ENCODE measurements at places on chromosomes 12 and 14.

DNA sequence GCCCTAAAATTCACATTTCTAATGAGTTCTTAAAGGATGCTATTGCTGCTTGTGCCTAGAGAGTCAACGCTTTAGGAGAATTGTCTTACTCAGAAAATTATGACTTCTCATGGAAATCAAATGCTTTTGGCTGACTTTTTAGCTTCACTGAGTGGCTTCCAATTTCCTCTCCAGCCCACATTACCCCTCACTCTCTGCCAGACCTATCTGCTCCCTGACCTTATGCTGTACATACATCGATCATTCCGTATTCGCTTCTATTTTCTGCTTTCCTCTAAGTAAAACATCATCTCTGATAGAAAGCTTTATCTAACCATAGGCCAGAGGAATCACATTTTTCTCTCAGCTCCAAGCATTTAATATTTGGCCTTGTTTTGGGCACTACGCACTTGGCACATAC, 12.5 kb upstream of the SMCO3 start:
- H3K4me1 ChIP-seq, result no peaks in the 10 kb centered on the region
- H3K4me3 ChIP-seq, result no peak overlapping the region
- H3K36me3 ChIP-seq, result no peaks in the 10 kb centered on the region
- no peaks in the 10 kb centered on the region for H3K27me3 ChIP-seq
- DNase-seq, result no peak

DNA sequence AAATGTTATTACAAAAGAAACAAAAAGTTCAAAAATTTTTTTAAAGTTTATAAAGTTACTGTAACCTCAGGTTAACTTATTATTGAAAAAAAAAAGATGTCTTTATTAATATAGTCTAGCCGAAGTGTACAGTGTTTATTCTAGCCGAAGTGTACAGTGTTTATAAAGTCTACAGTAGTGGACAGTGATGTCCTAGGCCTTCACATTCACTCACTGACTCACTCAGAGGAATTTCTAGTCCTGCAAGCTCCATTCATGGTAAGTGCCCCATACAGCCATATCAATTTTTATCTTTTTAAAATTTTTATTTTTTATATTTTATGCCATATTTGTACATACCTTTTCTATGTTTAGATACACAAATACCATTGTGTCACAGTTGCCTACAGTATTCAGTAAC, 10.4 kb downstream of the ATG2B start:
- no peaks in the 10 kb centered on the region for H3K27me3 ChIP-seq
- DNase-seq, result no peak

- H3K27me3 ChIP-seq, result no peaks in the 10 kb centered on the region
- H3K4me3 ChIP-seq, result no peak overlapping the region
- H3K36me3 ChIP-seq, result no peaks in the 10 kb centered on the region
- no peak for DNase-seq
- H3K4me1 ChIP-seq, result no peaks in the 10 kb centered on the region
Observed at GRCh38 chr12:24408305-24408704, 458.8 kb upstream of the SOX5 start.

DNA sequence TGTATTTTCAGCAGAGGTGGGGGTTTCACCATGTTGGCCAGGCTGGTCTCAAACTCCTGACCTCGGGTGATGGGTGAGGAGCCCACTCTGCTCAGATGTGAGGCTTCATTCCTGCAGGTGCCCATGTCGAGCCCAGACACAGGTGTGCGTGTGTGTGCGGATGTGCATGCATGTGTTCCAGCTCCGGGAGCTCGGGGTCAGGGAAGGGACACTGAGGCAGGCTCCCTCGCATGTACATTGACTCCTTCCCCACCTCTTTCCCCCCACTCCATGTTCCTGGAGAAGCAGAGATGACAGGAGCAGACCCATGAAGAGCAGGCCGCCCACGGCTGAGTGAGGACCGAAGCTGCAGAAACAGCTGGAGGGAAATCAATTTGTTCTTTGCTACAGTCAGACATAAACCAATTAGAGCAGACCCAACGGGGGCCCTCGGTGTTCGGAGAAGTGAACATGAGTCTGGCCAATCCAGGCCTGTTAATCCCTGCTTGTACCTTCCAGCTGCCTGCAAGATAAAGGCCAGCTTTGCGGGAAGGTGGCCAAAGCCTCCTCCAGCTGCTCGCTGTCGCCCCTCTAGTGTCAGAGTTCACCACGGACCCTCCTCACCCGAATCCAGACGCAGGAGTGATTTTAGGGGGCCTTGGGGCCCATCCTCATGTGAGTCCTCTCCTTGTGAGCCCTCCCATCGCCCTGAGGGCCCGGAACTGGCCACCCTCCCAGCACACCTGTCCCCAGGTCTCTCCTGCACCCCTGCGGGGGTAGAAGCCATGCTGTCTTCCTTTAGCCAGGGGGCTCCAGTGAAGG, 321.0 kb upstream of the RTL1 start:
- no peak overlapping the region for H3K27ac ChIP-seq
- H3K27me3 ChIP-seq, result no peaks in the 10 kb centered on the region
- H3K4me1 ChIP-seq, result no peaks in the 10 kb centered on the region

- DNase-seq, result no peak
- H3K36me3 ChIP-seq, result no peaks in the 10 kb centered on the region
- peaks cover 4% of the 10 kb centered on the region for H3K4me1 ChIP-seq
- H3K27ac ChIP-seq, result peak within 1 kb of the TSS; percentile 80
Observed at GRCh38 chr12:39619660-39620433, at the start of gene ABCD2. Gene ABCD2, minus strand, starts transcription at chr12:39619803. Its CDS starts 188 bp downstream, at chr12:39619615.
